ENCODE measurements at places on chromosomes 13 and 19.

- DNase-seq, result no peak
Observed at GRCh38 chr13:23081220-23081619, 99.6 kb upstream of the SGCG start.

GRCh38 chr13:48570216-48570828, 37.4 kb upstream of the RCBTB2 start:
- DNase-seq, result no peak

GRCh38 chr13:100506154-100506553, 82.4 kb downstream of the GGACT start:
- no peak for DNase-seq

GRCh38 chr19:55067869-55068268, 4.9 kb upstream of the RDH13 start:
- no peak for DNase-seq

GRCh38 chr13:30334663-30335386, 27.5 kb upstream of the KATNAL1 start:
- DNase-seq, result no peak

DNA sequence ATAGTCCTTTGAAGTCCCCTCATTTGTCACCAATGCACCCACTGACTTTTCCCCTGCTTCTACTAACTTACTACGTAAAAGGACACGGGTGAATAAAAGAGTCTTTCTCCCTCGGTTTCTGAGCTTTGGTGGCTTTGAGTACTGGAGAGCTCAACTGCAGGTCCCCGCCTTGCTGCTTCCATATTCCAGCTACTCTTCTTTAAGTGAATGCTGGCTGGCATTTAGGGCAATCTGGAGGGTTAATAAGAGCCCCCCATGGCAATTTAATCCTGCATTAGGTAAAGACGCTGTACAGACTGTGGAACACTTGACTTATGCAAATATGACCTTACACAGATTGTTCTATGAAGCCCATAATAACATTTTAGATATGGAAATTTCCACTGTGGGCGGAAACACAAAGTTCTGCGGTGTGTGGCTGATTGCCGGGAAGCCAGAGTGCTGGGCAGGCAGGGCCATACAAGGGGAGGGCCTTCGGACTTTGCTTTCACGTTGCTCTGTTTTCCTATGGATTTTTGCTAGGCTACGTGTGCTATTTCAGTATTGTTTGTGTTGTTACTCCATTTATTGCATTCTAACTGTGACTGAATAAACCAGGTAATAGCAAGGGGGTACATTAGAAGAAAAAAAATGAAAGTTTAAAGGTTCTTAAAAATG, 97.5 kb downstream of the SLC10A2 start:
- no peak for DNase-seq
